Stimulated activated CD4-positive, alpha-beta T cell treated with anti-CD3 and anti-CD28 coated beads, Interleukin-12 subunit alpha, Interleukin-12 subunit beta, amount 100 ng/mL, for 48 hours (primary cell): ENCODE measurements at places on chromosomes 5 and 9.

- no peak for DNase-seq
Observed at GRCh38 chr5:142465476-142465875, 140.7 kb upstream of the SPRY4 start.

DNA sequence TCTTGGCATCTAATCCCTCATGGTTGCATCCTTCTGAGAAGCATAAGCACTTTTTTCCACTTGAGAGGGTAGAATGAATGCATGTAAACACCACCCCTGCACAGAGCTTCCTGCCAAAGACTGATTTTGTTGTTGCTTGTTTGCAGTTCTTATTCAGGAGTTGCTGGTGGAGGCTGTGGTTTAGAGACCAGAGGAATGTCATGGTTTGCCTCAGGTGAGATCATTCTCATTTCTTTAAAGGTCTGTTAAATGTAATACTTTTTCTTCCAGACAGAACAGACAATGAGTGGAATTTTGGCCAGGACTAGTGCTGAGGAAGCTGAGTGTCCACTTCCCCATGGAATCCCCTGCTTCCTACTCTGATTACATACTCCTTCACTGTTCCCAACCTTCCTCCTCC, 3.2 kb upstream of the TNC start:
- no peak for DNase-seq

- DNase-seq = no peak
Observed at GRCh38 chr5:3542769-3543168, 52.9 kb upstream of the IRX1 start.

- no peak for DNase-seq
Observed at GRCh38 chr5:112183103-112183711, 235.9 kb downstream of the EPB41L4A start.

DNA sequence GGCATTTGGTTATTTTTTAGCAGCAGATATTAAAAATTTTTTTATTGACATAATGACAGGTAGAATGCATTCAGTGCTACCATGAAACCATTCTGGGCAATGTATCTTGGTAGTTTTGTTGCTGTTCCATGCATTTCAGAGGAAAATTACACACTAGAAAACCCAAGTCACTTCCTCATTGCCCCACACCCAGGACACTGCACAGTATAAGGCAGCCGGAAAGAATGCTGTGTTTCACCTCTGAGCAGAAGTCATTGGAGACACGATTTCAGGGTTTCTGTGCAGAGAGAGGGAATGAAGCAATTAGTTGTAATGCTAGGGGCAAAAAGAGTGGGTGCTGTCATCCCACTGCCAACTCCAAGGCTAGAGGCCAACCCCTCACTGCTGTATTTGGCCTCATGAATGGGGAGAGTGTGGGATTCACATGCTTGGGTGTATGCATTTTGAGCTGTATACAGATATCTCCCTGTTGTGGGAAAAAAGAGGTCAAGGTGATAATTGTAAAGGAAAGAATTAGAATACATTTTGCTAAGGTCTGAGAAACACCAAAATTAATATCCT, 290.5 kb downstream of the BNC2 start:
- DNase-seq = no peak

DNA sequence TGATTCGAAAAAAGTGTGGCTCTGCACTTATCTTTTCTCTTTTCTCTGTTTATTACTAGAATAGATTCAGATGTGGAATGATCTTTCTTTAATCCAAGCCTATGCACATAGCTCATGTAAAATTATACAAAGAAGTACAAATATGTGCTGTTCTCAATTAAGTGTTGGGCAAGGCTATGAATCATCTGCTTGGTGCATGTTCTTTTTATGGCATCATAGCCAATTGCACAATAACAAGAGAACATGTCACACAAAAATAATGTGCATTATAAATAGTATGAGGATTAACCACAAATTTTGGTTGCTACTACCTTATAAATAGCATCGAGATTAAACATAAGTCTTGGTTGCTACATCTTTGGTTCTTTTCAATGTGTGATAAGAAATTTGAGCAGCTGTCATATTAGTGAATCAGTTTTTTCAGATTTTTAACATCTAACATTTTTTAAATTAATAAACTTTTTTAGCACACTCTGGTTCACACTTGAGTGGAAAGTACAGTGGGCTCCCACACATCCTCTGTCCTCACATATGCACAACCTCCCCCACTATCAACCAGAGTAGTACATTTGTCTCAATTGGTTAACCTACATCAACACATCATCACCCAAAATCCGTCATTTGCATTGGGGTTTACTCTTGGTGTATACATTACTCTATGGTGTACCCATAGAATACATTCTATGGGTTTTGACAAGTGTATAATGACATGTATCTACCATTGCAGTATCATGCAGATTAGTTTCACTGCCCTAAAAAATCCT, 6.8 kb upstream of the RECK start:
- DNase-seq = no peak

DNA sequence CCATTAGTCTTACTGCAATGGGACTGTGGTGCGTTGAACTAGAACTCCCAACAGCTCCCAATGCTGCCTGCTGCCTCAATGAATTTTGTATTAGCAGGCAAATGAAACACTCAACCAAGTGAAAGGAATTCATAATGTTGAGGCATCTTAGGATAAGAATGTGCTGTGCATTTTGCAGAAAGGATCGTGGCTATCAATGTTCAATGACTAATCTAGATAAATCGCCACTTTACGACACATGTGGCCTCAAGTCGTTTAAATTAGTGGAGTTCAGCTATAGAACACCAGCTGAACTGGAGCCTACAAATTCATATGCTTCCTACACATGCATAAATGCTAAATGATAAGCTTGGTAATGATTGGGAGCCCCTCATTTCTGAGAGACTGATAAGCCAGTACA, 318.4 kb downstream of the PSAT1 start:
- DNase-seq = no peak

GRCh38 chr5:52544738-52545137, 243.0 kb upstream of the ITGA1 start:
- DNase-seq = no peak

DNA sequence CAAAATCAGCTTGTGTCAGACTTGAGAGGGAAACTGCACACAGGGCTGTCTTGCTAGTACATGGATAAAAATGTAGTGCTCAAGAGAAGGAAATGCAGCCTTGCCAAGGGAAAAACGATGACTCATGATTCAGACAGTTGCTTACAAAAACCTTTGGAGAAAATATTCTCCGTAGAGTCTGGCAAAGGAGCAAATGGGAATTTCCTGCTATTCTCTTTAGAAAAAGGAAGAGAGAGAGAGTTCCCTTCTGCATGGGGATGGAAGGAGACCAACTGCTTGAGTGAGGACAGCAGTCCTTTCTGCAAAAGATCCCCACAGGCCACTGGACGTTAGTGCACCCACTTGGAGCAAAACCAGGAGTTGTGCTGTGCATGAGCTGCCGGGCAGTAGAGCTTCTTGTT, 7.6 kb downstream of the IFNB1 start:
- DNase-seq = no peak

DNA sequence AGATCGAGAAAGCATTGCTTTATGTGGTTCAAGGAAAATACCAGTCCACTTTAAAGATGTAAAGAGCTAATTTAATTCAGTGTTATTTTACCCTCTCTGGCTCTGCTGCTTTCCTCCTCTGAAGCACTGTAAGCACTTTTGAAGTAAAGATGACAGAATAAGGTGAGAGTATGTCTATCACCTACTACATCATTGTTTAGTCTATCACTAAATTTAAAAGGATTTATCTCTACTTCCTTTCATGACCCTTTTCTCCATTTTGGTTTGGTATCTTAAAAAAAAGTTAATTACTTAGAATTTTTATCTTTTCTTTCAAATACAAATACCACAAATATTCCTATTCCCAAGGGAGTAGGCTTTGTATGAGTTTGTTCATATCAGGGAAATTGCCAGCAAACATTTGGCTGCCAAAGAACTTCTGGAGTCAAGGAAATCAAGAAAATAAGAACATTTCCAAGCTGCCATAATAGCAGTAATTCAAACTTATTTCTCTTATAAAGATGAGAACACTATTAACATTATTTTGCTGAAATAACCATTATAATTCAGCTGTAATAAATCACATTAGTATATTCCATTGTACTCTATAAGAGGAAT, 77.8 kb downstream of the SLC38A9 start:
- DNase-seq = no peak

GRCh38 chr9:35338086-35338485, 151.8 kb upstream of the RUSC2 start:
- DNase-seq = no peak

GRCh38 chr9:93904649-93905472, 50.3 kb downstream of the BARX1 start:
- DNase-seq = no peak

GRCh38 chr5:51669095-51669494, 285.8 kb downstream of the ISL1 start:
- DNase-seq = no peak

DNA sequence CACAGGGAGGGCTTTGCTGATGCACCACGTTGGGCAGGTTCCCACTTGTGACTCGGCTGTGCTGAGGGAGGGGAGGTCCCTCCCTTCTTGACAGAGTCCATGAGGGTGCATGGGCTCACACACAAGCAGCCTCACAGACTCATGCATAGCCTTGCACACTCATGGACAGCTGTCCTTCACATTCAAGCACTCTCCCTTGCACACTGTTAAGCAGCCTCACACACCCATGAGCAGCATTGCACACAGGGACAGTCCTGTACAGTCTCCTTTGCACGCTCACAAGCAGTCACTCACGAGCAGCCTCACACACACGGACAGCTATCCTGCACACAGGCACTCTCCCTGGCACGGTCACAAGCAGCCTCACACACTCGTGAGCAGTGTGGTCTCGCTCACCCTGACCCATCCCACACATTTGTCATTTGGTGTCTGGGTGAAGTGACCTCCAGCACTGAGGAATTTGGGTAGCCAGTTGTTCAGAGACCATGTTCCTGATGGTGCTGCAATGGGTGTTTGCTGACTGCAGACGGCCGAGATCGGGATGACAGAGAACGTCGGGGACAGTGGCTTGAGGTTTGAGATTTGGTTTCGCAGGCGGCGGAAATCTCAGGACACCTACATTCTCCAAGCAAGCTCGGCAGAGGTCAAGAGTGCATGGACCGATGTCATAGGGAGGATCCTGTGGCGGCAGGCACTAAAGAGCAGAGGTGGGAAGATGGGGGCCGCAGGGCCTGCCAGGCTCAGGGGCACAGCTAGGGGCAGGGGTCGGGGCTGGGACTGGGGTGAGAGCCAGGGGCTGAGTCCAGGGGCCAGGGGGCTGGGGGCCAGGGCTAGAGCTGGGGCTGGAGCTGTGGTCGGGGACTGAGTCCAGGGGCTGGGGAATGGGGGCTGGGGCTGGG, 17.7 kb upstream of the LRRC14B start:
- no peak for DNase-seq

DNA sequence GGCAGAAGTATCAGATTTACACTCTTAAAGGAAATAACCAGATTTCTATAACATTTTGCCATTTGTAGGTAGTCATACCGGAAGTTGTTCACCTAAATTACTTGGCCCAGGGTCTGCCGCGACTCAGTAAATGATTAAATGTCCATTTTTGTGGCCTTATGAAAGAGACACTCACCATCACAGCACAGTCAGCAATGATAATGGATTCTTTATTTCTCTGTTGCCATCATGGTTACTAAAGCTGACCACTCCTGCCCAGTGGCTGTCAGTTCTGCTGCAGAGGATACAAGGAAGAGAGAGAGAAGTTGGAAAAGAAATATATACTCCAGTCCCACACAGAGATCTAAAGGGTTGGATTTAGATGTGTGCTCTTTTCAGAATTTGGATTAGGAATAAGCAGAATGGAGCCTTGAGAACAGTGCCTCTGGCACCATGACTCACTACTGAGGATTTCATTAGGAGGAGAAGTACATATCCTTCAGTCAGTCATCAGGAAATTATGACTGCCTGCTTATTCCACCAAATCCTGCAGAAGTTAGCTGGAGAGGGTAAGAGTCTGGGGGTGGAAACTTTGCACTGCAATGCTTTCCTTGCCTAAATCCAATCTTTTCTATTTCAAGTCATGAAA, 72.8 kb upstream of the EFNA5 start:
- DNase-seq = no peak

DNA sequence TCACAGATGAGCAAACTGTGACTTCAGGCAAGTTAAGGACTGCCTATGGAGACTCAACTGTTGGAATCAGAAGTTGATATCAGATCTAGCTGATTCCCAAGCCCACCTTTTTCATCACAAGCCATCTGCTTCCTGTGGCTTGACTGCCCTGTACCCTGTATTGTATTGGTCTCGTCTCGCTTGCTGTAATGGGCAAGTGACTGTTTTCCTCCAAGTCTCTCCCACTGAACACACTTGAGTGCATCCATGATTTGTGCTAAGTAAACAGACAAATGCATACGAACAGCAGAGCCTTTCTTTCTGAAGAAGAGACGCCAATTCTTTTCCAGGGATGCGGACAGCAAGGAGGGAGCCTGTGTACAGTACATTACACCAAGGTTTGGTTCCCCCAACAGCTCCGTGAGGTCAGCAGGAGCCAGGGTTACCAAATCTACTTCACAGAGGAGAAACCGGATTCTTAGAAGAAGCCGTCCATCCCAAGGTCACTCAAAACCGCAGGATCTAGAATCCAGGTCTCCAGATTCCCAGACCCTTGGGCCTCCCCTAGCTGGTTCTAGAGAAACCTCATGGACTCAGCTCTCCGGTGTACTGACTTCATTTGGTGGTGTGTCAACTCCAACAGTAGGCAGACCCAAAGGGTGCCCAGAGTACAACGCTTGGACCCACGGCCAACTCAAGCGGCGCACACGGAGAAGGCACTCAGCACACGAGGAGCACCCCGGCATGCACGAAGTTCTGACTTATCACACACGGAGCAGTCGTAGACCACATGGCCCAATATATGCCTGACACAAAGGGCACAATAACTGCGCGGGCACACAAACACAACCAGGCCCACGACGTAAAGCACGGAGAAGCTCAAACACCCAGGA, 1.1 kb downstream of the BAG1 start:
- DNase-seq = no peak

DNA sequence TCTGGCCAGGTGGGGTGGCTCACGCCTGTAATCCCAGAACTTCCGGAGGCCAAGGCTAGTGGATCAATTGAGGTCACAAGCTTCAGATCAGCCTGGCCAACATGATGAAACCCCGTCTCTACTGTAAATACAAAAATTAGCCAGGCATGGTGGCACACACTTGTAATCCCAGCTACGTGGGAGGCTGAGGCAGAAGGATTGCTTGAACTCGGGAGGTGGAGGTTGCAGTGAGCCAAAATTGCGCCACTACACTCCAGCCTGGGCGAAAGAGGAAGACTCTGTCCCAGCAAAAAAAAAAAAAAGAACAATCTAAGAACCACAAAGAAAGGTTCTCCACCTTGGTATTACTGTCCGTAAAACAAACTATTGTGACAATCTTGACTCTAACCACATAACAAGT, 9.7 kb downstream of the MYO10 start:
- no peak for DNase-seq

GRCh38 chr5:78816143-78816765, 167.7 kb upstream of the LHFPL2 start:
- no peak for DNase-seq
